ENCODE measurements at places on chromosomes 2 and 18.

DNA sequence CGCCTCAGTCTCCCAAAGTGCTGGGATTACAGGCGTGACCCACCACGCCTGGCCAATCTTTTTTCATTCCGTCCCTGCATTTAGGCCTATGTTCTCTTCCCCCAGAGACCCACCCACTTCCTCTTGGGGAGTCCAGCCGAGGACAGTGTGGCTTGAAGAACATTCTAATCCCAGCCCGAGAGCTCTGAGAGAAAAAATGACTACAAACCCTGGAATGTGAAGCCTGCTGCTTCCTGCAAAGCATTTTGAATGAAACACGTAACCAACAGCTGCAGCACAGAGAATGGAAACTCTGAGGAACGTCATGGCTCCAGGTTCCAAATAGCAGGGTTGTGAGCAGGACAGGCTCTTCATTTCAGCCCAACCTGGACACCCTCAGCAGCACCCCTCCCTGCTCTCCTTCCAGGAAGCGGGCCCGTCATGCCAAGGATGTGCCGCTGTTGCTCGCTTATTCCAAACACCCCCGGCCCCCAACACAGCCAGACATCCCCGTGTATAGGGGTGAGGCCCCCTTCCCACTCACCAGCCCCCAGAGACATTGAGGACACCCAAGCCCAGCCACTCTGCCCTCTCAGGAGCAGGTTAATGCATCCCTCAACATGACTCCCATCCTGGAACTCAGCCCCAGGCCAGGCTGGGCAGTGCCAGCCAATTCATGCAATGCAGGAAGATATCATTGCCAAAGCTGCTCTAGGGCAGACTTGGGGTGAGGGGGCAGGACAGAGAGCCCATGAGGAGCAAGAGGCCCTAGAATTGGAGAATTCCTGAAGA, 139.8 kb downstream of the ZFP36L2 start:
- DNase-seq, result no peak

DNA sequence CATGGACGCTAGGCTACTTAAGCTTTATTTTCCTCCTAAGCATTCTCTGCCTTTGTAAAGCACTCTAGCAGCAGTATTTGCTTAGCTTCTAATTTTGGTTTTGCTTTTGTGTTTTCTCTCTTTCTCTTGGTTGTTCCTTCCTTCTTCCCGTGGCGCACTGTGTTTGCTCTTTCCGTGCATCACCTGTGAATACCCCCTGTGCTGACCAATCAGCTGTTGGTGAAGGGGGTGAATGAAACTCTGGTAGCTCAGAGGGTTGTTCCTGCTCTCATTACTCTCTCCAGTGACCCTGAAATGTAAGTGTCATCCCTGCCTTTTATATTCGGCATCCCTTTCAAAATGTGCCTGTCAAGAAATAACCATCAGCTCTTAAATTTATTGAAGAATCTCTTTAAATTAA, 45.5 kb upstream of the TNFRSF11A start:
- DNase-seq, result no peak

- DNase-seq, result peak; percentile 66
Observed at GRCh38 chr2:47323009-47323821, 79.7 kb upstream of the MSH2 start.

DNA sequence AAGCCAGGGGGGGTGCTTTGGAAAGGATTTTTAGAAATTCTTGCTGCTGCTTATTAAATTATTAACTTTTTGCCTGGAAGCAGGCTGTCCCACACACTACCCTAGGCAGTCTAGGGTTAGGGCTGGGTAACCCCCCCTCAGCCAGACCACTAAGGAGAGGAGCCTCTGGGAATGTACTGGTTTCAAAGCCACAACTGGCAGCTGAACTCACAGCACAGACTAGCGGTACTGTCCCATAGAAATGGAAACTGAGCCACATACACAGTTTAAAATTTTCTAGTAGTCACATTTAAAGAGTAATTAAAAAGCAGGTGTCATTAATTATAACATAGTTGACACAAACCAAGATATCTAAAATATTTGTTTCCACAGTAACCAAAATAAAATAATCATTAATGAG, 50.1 kb downstream of the SPRED2 start:
- no peak for DNase-seq

GRCh38 chr2:20235655-20236305, 10.8 kb upstream of the SDC1 start:
- DNase-seq, result no peak

DNA sequence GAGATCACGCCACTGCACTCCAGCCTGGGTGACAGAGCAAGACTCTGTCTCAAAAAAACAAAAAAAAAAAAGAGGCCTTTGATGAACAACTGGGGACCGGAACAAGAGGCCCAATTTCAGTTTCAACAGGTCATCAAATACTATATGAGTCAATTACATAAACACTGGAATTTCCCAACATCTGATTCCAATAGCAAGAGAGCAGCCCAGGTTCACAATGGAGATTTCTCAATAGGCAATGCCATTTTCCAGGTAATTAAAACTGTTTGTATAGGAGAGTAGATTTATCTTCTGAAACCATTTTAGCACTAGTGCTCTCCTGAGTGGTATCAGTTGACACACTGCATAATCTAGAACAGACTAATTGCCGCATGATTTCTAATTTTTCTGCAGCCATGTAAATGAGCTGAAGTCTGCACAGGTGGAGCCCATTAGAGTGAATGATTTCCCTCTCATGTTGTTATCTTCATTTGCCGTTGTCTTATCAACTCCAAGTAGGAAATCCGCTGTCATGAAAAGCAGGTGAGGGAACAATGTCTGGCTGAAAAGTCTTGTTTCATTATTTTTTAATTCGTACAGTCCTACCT, 264.1 kb upstream of the MEIS1 start:
- DNase-seq, result no peak

DNA sequence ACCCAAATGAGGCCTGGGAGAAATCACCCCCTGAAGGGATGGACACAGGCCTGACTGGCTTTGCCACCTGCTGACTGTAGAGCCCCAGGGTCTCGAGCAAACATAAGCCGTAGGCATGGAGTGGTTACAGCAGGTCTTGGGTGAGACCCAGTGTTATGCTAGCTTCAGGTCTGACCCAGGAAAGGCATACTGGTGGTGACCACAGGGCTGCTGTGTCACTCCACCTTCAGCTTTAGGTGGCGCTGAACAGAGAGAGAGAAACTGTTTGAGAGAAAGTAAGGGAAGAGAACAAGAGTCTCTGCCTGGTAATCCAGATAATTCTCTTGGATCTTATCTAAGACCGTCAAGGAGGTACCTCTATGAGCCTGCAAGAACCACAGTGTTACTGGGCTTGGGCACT, 1544.2 kb upstream of the TMEFF2 start:
- DNase-seq, result no peak

DNA sequence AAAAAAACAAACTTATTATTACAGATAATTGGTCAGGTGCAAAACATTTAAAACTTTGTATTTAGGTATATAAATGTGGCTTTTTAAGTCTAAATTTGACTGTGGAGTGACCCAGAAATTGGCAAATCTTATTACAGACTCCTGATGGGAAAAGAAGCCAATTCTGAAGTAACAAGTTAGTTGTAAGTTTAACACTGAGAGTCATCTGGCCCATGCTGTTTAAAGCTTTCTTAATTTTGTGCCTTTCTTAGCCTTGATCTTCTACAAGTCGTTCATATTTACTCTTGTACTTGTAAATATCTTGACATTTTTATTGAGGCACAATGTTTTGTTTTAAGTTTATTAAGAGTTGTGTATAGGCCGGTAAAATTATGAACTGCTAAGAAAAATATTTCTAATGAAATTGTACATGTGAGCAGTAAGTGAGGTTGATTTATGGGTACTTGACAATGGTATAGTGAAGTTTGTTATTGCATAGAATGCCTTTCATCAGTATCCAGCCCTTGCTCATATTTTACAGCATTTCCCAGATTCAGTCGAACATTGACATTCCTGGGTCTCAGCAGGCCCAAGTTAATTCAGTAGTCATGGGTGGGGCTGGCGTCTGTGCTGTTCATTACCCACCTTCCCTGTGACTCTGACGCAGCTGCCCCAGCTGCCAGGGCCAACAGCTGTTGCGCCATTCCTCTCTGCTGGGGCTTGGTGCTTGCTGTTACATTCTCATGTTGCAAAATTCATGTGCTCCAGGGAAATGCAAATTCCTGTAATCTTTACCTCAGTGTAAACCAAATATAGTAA, 121.4 kb downstream of the ZNF236 start:
- DNase-seq, result no peak

GRCh38 chr2:210795506-210795905, 239.1 kb downstream of the CPS1 start:
- no peak for DNase-seq

- DNase-seq, result no peak
Observed at GRCh38 chr2:152420363-152420762, 85.4 kb downstream of the FMNL2 start.

- no peak for DNase-seq
Observed at GRCh38 chr2:129117434-129117833, 798.8 kb upstream of the HS6ST1 start.

DNA sequence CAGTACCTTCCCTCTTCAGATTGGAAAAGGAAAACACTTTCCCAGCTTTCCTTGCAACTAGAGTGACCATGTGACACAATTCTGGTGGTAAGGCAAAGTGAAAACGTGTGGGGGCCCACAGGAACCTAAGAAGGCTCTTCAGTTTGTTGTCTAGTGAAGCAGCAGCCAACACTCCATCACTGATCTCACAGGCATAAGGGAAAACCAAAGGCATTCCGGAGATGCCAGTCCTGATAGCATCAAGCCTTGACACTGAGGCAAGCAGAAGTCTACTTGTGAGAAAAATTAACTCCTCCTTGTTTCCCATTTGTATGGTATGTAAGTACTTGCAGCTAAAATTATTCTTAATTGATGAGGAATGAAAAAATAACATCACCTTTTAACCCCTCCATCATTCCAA, 88.3 kb downstream of the ETAA1 start:
- no peak for DNase-seq

- DNase-seq, result no peak
Observed at GRCh38 chr2:162074632-162074895, 549 bp upstream of the DPP4 start.

GRCh38 chr2:7774481-7774880, 857.3 kb downstream of the RNF144A start:
- no peak for DNase-seq

GRCh38 chr18:50619861-50620275, 60.0 kb downstream of the MAPK4 start:
- no peak for DNase-seq

- no peak for DNase-seq
Observed at GRCh38 chr18:54802686-54803395, 25.4 kb upstream of the RAB27B start.

DNA sequence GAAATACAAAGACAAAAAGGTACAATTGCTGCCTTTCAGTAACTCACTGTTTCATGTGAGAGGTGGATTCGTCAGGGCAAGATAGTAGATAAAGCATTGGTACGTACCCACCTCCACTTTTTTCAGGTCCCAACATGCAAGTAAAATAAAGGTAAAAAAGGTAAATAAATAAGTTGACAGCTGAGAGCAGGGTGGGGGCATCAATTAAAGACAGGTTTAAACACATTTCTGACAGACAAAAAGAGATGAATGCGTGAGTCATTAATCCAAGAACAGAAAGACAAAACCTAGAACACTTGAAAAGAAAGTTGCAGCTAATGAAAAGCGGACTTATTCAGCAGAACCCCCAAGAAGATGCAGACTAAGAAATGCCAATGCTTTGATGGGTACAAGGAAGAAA, 979.6 kb upstream of the CDH2 start:
- DNase-seq, result no peak

- no peak for DNase-seq
Observed at GRCh38 chr2:19250906-19251305, 107.5 kb downstream of the OSR1 start.

- no peak for DNase-seq
Observed at GRCh38 chr2:124953921-124954320, 928.8 kb downstream of the CNTNAP5 start.

- DNase-seq, result no peak
Observed at GRCh38 chr2:22817197-22817596, 567.8 kb upstream of the KLHL29 start.

DNA sequence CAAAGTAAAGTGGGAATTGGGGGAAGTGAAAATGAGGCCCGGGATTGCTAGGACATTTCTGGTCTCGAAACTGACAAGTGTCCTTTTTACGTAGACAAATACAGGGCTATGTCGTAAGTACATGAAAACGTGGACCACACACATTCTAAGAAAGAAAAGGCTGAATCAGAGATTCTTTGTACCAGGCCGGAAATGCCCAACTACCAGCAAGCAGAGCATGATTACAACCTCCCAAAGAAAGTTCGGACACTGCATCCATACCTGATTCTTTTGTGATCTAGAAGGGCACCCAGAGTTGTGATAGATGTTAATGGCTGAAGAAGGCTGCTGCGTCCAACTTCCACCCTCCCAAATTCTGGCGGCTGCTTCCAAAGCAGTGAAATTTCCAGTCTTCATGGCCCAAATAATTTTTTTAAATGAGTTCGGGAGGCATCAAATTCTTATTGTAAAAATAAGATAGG, 1.7 kb downstream of the RBMS1 start:
- DNase-seq, result no peak

- no peak for DNase-seq
Observed at GRCh38 chr2:133486771-133487191, 81.5 kb downstream of the NCKAP5 start.

GRCh38 chr2:84443477-84443876, 15.6 kb downstream of the SUCLG1 start:
- no peak for DNase-seq

DNA sequence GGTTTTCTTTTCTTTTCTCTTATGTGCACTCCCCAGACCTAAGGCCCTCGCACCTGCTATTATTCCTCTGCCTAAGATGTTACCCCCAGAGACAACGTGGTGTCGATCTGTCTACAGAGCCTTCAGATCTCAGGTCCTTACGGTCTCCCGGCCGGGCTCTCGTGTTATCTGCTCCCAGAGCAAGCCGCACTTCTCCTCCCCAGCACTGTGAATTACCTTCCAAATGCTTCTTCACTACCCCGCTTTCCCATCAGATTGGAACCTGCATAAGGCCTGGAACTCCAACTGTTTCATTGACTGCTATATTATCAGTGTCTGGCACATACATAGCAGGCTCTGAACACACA, 71.2 kb upstream of the ODC1 start:
- no peak for DNase-seq

- no peak for DNase-seq
Observed at GRCh38 chr2:31070339-31071125, 67.7 kb downstream of the GALNT14 start.

DNA sequence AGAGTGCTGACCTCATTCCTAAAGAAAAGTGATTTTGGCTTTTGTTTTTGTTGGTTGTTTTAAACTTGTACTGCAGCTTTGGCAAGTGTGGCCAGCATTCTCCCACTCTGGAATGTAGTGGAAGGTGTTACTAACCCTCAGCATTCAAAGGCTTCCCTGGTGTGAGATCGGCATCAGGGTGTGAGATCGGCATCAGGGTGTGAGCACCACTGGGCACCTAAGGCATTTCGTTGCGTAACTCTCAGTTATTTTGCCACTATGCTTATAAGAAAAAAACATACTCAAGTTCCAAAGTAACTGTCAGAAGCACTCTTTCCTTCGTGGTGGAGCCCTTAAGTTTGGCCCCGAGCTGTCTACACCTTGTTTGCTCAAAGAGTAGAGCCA, 1.7 kb downstream of the CYBRD1 start:
- no peak for DNase-seq

Data from SHP77 treated with DMSO at 0.1 percent for 48 hours (cell line).